ENCODE measurements at places on chromosomes 13 and 19. TPM values are rescaled to one million over a fixed set of nuclear protein-coding genes. Genes with fewer than 3 reads are reported as not detected.

LILRB2 gene
- total RNA-seq = not detected

SELENOW gene
- total RNA-seq = 459 TPM

OR7E24 gene
- not detected for total RNA-seq

MYADM gene
- total RNA-seq = 41.1 TPM

NLRP9 gene
- not detected for total RNA-seq

USPL1 gene
- total RNA-seq = 14.2 TPM

OR7D2 gene
- total RNA-seq = 0.05 TPM

TUBB4A gene
- not detected for total RNA-seq

FXYD5 gene
- 256 TPM for total RNA-seq

SPPL2B gene
- 31.9 TPM for total RNA-seq

ZNF534 gene
- total RNA-seq = not detected

PRODH2 gene
- not detected for total RNA-seq

CYP2F1 gene
- total RNA-seq = not detected

DNA sequence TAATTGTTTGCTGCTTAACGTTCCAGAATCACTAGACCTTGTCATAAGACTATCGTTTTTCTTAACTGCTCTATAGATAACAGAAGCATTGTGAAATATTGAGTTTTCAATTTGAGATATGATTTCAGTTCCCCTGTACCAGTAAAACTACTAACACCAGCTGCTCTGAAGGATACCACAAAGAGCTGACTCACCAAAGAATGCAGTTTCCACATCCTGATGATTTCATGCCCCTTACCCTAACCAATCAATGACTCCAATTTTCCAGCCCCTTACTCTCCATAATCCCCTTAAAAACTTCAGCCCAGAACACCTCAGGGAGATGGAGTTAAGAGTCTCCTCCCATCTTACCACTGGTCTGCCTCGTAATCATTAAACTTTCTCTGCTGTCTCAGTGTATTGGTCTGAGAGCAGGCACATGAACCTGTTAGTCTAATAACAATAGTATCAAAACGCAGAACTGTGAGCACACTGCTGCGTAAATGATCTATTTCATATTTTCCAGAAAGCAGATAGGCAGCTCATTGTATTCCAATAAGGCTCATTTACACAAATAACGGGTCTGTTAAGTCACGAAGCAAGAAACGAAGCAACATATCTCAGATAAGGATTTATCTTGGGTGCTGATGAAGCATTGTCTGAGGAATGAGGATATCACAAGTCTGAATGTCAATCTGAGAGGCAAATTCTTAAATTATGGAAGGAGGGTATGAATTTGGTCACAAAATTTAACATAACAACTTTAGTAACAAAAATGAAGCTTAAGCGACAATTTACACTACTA, 14.1 kb upstream of the CCNA1 start:
- peak; percentile 51 for DNase-seq

- no peak for DNase-seq
Measured at GRCh38 chr13:78035500-78035899, 116.9 kb upstream of the EDNRB start.

DNA sequence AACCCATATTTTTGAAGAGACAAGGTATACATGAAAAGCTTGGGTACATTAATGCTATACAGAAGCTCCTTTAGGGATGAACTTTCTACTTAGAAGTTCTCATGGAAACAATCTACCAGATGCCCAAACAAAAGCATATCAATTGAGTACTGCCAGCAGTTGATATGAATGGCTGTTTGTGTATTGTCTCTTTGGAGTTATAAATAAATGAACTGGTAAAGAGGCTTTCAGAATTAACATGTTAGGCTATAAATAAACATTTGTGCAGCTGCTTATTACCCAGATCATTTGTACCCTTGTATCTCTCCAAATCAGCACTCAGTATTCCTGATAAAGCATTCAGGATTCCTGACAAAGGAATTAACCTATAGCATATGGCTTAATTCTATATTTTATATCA, 418.9 kb downstream of the FGF14 start:
- no peak for DNase-seq

GRCh38 chr19:50451223-50451534, 18.5 kb downstream of the MYBPC2 start:
- DNase-seq = no peak

DNA sequence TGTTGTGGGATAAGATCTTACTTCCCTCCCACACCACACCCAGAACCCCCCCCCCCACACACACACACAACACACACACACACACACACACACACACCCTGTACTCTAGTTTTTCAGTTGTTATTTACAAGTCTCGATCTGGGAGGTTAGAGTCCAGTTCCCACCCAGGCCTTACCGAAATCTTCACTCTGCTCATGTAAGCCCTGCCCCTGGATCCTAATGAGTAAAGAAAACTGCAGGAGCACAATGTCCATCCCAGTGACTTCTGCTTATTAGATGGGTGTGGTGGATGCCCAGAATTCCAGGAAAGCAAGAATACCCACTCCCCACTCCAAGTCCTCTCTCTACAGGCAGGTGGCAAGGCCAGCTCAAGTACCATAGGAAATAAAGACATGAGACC, 23.0 kb downstream of the STARD13 start:
- DNase-seq = no peak

DNA sequence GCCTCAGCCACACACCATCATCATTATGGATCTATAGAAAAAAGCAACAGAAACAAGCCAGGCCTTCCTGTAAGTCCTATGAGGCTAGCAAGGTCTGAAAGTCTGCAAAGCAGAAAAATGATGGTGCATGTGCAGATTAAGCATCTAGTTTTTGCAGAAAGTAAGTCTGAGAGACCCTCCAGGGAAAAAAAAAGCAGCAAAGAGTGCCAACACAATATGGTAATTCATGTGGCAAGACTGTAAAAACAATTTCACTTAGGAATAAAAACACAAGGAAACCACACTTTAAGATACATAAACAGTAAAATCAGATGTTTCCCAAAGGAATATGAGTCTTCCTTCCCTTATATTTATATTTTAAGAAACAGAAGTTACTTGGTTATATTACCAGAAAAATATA, 112.3 kb upstream of the FBXL3 start:
- no peak for DNase-seq

GRCh38 chr19:19632661-19633060, 4.6 kb upstream of the LPAR2 start:
- DNase-seq = no peak

- peak; percentile 46 for DNase-seq
Measured at GRCh38 chr13:34430294-34430693, 511.8 kb upstream of the NBEA start.

- DNase-seq = no peak
Measured at GRCh38 chr19:47486900-47487299, 2.9 kb upstream of the KPTN start.

- DNase-seq = peak; percentile 1
Measured at GRCh38 chr13:78759704-78760103, 100.7 kb upstream of the OBI1 start.

- no peak for DNase-seq
Measured at GRCh38 chr19:39941151-39941550, 6.7 kb upstream of the FCGBP start.

GRCh38 chr13:93794197-93794885, 567.7 kb downstream of the GPC6 start:
- no peak for DNase-seq

GRCh38 chr19:33622809-33623511, 1.2 kb downstream of the CHST8 start:
- no peak for DNase-seq

DNA sequence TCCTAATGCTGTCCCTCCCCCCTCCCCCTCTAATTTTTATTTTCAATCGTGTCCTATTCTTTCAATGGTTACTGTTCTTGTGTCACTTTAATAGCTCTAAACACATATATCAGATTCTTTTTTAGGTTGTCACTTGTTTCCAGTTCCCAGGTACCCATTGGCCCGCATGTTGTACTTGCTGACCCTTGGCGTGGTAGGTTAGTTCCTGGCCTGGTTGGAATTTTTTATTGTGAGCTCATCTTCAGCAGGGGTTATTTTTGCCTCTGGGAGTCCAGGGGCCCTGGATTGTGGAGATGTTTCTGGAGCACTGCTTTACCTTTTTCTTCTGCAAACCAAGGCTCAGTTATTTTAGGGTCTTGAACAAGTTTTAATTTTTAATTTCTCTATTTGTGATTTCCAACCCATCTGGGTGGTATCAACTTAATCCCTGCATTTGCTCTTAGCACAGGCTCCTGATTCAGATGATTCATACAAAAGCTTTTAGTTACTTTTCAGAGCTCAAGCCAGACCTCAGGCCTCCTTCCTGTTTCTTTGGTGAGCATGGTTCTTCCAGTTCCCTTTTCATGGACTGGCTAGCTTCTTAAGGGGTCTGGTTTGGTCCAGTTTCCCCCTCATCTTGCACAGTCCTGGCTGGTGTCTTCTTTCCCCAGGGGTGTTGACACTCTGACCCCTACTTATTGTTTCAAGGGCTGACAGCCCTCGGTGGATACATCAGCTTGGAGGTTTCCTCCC, 220.5 kb downstream of the TM9SF2 start:
- DNase-seq = peak; percentile 22

GRCh38 chr13:111017755-111018459, 97.2 kb upstream of the ARHGEF7 start:
- DNase-seq = no peak

GRCh38 chr19:32830231-32831014, 39.1 kb downstream of the SLC7A9 start:
- DNase-seq = peak; percentile 92

GRCh38 chr13:102914339-102914930, 68.6 kb downstream of the ERCC5 start:
- DNase-seq = peak; percentile 27

DNA sequence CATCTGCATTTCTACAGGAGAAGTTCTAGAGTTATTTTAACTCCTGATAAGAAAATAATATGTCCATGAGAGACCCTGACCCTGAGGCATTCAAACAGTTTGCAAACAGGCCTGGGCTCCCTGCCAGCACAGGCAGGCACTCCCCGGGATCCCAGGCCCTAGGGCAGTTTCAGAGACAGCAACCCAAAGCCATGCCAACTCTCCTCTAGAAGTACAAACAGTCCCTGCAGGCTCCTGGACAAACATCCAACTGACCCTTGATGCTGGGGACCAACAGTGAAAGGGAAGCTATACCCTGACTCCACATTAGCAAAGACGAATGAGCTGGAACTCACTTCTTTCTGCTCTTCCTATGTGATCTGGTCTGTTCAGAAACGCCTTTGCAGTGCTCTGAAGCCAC, 44.8 kb downstream of the CCDC70 start:
- DNase-seq = peak; percentile 8

- peak; percentile 26 for DNase-seq
Measured at GRCh38 chr13:108214441-108215271, 680 bp downstream of the LIG4 start.
